ENCODE measurements at places on chromosomes 3 and 15.
A peak's percentile ranks its signal among the peaks of the same experiment; 100 is the strongest.

GRCh38 chr3:70539908-70540307 is 227.5 kb upstream of the MDFIC2 start:
- DNase-seq = no peak

DNA sequence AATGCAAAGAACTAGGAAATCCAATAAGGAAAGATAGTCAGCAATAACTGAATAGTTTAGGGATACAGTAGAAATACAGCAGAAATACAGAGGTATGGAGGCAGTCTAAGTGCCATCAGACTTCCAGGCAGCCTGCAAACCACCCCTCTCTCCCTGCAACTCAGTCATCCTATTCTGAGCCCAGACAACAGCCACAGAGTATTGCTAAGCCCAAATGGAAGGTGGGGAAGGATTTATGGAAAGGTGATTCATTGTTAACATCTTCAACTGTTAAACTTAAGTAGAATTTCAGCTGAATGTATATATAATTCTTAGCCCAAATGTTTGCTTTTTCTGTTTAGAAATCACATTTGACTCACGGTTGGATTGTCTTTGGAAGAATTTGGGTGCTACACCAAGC is 300.4 kb downstream of the RBMS3 start:
- no peak for DNase-seq

DNA sequence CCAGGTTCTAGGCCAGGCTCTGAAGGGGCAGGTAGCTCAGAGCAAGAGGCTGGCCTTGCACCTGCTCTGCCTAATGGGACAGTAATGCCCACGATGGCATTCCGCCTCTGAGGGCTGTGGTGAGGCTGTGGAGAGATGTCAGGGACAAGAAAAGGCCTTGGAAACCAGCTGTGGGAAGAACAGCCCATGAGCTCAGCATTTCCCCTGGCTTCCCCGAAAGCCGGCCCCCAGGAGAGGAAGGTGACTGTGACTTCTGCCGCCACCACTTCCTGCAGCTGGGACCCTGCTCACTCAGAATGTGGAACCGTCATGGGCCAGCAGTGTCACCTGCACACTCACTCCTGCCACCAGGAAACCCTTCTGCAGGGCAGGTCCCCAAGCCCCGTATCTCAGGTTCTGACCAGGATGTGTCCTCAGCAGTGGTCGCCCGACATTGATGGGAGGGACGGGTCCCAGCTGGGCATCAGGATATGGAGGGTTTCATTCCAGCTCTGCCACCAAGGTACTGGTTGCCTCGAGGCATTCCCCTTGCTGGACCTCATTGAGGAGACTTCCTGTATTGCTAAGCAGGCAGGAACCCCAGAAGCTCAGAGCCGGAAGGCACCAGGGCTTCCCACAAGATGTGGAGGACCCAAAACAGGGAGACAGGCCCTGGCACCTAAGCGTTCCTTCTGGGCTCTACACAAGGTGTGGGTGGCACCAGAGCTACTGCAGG is 30.7 kb downstream of the SEMA7A start:
- peak; percentile 62 for DNase-seq

DNA sequence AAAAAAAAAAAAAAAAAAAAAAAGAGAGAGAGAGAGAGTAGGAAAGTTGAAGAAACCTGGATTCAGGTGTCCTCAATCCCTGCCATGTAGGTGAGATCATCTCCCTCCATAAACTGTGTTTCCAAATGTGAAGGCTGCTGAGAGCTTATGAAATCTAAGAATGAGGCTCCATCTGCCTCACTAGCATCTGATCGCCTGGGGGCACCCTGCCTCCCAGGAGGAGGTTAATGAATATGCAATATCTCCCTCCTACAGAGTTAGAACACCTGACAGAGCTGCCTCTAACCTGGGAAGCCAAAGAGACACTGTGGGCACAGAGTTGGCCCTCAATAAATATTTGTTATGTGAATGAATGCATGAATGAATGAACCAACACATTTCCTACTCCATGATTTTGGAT is 23.8 kb upstream of the ZNF148 start:
- DNase-seq = no peak

DNA sequence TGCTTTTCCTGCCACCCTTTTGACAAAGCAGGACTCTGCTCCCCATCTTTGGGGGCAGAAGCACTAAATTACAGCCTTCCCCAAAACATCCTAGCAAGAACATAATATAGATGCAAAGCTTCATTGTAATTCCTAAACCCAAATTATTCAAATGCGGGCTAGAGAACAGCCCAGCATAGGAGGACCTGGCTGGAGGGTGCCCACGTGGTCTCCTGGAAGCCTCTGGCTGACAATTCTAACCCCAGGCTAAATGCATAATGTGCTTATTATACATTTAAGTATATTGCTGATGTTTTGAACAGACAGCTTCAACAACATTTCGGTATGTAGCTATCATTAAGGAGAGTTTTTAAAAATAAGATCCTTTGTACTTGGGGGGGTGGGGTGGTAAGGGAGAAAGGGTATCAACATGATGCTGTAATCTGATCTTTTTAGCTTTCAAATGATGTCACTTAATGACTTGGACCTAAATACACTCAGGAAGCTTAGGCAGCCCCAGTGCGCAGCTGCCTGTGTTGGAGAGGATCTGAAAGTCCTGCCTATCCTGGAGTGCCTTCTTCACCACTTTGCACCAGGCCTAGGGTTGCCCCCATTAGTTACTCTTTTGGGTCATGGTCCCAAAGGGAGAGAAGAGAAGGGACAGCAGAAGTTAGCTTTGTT is 57.2 kb upstream of the USP3 start:
- DNase-seq = no peak

DNA sequence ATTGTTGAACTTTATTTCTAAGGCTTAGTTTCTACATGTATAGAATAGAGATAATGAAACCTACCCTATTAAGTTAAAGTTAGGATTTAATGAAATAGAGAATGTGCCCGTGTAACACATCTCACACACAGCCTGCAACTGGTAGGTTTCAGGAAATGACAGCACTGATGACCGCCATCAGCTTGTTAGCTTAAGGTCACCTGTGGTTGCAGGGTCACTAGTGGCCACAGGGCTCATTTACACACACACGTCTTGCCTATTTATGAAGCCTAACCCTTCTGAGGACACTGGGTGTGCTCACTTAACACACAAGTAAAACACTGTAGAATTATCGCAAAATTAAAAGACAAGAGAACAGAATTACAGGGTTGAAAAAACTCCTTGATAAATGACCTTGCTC is 20.1 kb downstream of the CHRM5 start:
- no peak for DNase-seq

DNA sequence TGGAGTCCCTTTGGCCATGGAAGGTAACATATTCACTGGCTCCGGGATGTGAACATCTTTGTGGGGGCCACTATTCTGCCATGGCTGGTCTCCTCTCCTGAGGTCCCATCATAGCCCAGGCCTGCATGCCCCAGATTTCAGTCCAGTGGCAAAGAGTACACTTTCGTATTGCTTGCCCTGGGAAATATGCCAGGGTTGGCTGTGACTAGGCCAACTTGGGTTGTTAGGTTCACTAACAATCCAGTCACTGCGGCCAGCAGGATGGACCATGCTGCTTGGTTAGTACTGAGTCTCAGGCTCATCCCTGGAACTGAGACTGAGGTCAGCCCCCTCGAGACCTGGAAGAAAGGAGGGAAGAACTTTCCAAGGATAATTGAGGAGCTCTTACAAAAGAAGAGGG is 9.8 kb upstream of the EEFSEC start:
- DNase-seq = no peak

GRCh38 chr15:67125589-67126502 is 60.4 kb downstream of the SMAD3 start:
- DNase-seq = no peak

Data from activated T-cell treated with anti-CD3 and anti-CD28 coated beads for 4 hours (primary cell).